ENCODE measurements at places on chromosomes 7 and 10.
A peak's percentile ranks its signal among the peaks of the same experiment; 100 is the strongest.

DNA sequence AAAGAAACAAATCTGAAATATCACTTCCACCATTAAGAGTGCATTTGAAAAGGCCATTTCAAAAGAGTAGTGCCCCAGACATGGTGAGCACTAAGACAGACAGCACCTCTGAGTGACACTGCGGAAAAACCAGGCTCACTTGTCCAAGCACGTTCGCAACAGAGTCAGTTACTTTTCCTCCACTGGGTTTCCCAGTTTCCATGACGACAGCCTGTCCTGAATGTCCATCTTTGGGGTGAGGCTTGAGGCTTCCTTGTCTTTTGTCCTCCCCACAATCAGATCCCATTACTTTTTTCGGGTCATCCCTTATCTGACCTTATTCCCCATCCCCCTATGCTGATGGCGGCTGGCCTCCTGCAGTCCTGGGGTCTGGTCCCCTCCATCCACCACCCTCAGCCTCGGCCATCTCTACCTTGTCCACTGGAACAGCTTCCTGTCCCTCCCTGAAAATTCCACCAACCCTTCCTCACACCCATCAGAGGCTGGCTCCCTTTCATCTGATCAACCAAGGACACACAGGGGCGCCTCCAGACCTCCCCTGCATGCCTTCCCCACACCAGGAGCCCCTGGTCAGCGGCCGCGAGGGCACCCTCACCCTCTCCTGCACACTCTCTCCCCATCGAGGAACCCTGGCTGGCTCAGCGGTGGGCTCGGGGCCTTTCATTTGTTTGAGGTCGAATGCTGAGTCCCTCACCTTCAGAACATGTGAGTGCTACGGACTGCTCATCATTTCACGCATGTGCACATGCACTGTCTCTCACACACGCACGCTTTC lies 363.6 kb downstream of the DNAJB6 start:
- peak; percentile 36 for DNase-seq

GRCh38 chr10:73889014-73889413 lies 14.7 kb upstream of the CAMK2G start:
- peak; percentile 85 for DNase-seq

DNA sequence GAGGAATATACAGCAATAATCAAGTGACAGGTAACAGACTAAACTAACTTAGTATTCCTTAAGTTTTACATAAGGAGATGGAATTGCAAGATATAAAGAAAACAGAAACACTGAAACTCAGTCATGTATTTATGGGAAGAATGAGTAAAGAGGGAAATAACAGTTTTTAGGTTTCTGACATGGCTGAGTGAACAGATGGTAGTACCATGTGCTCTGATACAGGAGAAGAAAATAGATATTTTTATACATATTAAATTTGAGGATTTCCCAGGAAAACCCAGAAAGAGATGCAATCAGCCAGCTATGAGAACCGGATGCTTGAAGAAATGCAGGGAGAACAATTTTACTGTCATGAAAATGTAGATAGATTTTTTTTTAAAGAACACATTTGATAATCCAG lies 669.5 kb upstream of the GRM3 start:
- no peak for DNase-seq

- peak; percentile 51 for DNase-seq
These were observed 278.1 kb upstream of the TMEM229A start for GRCh38 chr7:124310934-124311390.

DNA sequence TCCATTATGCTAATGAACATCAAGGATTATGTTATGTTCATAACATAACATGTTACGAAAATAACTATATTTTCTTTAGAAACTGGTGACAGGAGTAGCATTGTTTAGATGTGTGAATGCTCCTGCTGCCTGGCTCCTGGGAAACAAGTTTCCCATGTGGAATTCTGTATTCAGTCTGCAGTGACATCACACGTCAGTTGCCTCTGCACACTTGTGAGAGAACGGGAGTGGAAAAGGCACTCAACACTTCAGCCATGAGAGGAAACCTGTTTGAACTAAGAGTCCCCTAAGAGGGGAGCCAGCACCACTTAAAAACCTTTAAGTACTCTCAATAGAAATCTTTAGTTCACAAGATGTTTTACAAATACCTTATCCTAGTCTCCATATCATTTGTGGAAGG lies 140.3 kb upstream of the FAM20C start:
- peak; percentile 17 for DNase-seq

GRCh38 chr7:135088566-135088965 lies 59.3 kb upstream of the TMEM140 start:
- DNase-seq, result no peak

GRCh38 chr7:30984359-30985107 lies 20.8 kb downstream of the GHRHR start:
- DNase-seq, result peak; percentile 74

GRCh38 chr10:50561266-50561665 lies 62.5 kb downstream of the SGMS1 start:
- no peak for DNase-seq

GRCh38 chr10:33046792-33047191 lies 88.8 kb upstream of the ITGB1 start:
- no peak for DNase-seq

GRCh38 chr10:102702742-102703141 lies 11.5 kb downstream of the ARL3 start:
- DNase-seq, result no peak
